ENCODE measurements at places on chromosomes 7 and 10.

GRCh38 chr10:86708068-86708782 is 39.9 kb downstream of the LDB3 start:
- no peak for DNase-seq

DNA sequence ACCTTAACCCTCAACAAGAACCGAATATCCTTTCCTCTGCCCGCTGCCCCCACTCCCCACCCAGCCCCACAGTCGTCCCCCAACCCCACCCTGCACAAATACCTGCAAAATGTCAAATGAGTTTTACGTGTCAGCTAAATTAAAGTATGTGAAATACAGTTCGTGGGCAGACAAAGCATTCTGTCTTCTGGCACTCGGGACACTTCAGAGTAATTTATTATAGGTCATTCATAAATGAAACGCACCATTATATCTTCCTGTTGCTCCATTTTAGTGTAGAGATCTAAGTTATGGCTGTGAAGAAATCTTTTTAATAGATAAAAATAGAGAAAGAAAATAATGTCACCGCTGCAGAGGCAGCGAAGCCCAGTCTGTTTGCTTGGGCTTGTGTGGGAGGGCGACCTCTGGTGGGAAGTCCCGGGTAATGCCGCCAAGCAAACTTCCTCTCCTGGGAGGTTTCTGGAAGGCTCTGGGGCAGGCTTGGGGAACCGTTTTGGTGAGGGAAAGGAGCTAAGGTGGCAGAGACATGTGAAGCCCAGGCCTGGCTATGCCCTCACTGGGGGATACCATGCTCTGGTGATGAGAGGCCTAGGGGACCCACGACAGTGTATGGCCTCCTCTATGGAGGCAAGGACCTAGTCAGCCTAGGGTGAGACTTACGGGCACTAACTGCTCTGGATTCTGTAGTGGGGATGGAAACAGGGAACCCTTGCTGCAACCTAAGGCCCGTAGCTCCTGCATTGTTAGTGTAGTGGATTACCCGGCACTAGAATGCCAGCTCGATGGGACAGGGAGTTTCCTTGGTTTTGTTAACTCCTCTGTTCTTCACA is 604.9 kb downstream of the LRMDA start:
- peak; percentile 30 for DNase-seq

- DNase-seq, result peak; percentile 94
Measured at GRCh38 chr7:130276796-130277762, 10.4 kb downstream of the CPA2 start.

GRCh38 chr7:30062587-30062986 is 34.4 kb downstream of the PLEKHA8 start:
- peak; percentile 15 for DNase-seq

DNA sequence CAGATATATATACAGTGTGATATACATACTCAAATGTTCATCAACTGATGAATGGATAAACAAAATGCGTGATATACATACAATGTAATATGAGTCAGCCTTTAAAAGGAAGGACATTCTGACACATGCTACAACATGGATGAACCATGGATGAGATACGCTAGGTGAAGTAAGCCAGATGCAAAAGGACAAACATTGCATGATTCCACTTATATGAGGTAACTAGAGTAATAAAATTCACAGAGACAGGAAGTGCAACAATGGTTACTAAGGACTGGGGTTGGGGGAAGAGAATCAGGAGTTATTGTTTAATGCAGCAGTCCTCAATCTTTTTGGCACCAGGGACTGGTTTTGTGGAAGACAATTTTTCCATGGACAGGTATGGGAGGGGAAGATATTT is 47.3 kb upstream of the PIK3AP1 start:
- no peak for DNase-seq

- DNase-seq, result no peak
Measured at GRCh38 chr10:132788180-132788830, 2.4 kb upstream of the NKX6-2 start.

DNA sequence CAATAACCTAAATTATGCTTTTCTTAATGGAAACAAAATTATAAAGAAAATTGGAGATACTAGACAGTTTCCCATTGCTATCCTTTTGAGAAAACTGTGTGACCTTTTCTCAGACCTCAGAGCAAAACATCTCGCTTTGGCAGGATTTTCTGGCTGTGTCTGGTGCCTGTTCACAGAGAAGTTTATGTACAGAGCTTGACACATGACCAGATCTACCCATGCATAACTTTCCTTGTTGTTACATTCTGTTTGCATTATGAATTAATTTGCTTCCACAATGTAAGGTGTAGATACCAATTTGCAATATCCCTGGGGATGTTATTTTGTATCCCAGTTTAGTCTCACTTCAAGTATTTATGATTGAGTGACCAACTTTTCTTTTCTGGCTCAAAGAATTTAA is 565.0 kb downstream of the XPNPEP1 start:
- no peak for DNase-seq
